ENCODE measurements at places on chromosomes 13 and 19. TPM values are rescaled to one million over a fixed set of nuclear protein-coding genes. Genes with fewer than 3 reads are reported as not detected.

MISP3 gene
- total RNA-seq, result 3.1 TPM

DNA sequence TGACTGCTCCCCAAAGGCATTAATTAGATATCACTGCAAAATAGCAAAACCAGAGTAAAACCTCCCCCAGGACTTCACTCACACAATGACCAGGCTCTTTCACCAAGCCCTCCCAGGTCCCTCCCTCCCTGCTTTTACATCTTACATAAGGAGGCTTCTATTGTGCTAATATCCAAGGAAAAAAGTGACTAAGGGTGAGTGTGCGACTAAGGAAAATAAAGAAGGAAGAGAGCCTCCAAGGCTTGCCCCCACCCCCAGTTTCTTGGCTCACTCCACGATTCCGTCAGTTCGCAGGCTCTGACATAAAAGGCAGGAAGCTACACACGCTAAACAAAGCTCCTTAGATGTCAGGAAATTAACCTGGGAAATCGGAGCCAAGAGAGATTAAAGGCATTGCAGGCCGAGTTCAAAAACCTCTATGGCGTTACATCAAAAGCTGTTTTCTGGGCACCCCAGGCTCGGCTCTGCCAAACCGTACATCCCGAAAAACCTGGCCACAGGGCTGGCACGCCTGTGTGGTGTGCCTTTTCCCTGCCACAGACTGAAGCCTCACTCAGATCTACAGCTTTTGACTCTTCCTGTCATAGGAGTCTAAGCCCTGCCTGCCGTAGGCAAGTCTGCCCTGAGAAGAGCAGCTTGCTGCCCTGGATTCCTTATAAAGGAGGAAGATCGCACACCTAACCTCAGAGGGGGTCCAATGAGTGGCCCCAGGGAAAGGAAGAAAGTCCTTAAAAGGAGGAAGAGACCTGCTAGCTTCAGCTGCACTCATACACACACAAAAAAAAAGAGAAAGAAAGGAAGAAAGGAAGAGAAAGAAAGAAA, 67.0 kb upstream of the SERP2 start:
- peaks cover 3% of the 10 kb centered on the region for H3K27me3 ChIP-seq
- H3K4me1 ChIP-seq, result peaks cover 33% of the 10 kb centered on the region
- peak overlapping the region; percentile 50 for H3K27ac ChIP-seq
- no peak for DNase-seq

- H3K4me3 ChIP-seq, result no peak overlapping the region
- no peak for DNase-seq
- H3K36me3 ChIP-seq, result peaks cover 8% of the 10 kb centered on the region
- no peaks in the 10 kb centered on the region for H3K27me3 ChIP-seq
- peak overlapping the region; percentile 97 for H3K27ac ChIP-seq
Measured at GRCh38 chr19:29672933-29673336, 7.7 kb downstream of the PLEKHF1 start.

DNA sequence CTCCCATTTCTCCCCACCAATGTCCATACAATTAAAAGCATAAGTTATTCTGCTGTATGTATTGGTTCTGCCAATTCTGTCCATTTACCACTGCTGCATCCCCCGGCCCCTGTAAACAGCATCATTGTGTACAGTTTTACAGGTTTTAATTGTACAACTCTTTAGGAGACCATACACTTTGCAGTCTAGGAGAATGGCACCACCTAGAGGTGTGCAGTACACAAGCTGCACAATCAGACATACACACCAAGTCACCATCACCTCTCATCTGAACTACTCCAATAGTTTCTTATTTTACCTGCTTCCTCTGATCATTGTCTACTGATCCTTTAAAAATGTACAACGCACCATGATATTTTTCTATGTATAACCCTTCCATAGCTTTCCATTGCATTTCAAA, 855.9 kb upstream of the KLHL1 start:
- no peak overlapping the region for H3K4me3 ChIP-seq
- H3K27ac ChIP-seq, result no peak overlapping the region
- no peak for DNase-seq
- H3K4me1 ChIP-seq, result no peaks in the 10 kb centered on the region
- no peaks in the 10 kb centered on the region for H3K36me3 ChIP-seq

- DNase-seq, result no peak
- H3K4me3 ChIP-seq, result no peak overlapping the region
- no peak overlapping the region for H3K27ac ChIP-seq
- H3K27me3 ChIP-seq, result peaks cover 31% of the 10 kb centered on the region
Measured at GRCh38 chr13:113158946-113159345, 498 bp downstream of the PROZ start.

DNA sequence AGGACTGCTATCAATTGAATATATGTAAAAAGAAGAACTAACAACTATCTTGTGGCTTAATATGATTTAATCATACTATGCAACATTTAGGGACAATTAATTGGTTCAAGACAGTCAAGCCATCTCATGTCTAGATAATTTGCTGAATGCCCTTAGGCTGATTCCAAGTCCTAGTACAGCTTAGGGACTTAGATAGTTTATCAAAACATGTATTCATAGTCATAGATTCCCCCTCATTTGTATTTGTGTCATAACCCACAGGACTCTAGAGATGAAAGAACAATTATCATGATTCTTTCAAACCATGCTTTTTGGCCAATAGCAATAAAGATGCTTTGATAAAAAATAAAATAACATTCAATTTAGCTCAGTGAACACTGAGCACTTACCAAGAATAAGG, 607.6 kb downstream of the SLITRK1 start:
- DNase-seq, result no peak
- H3K4me1 ChIP-seq, result no peaks in the 10 kb centered on the region
- H3K36me3 ChIP-seq, result no peaks in the 10 kb centered on the region
- no peaks in the 10 kb centered on the region for H3K27me3 ChIP-seq

DNA sequence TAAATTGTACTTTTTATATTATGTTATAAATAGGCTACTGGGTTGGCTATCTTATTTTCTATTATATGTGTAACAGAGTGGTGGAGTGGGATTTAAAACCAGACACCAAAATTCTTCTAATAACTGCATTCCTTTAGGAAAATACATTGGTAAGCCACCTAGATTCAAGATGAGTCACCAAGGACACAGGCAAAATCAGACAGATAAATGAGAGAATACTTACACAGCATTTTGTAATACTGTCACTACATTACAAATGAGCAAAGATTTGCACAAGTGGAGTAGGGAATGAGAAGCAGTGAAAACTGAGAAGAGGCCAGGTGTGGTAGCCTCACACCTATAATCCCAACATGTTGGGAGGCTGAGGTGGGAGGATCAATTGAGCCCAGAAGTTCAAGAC, 6.2 kb upstream of the SPART start:
- no peaks in the 10 kb centered on the region for H3K27me3 ChIP-seq
- H3K27ac ChIP-seq, result no peak overlapping the region
- no peaks in the 10 kb centered on the region for H3K36me3 ChIP-seq
- no peak for DNase-seq
- no peaks in the 10 kb centered on the region for H3K4me1 ChIP-seq
- H3K4me3 ChIP-seq, result no peak overlapping the region

- H3K4me3 ChIP-seq, result peak overlapping the region; percentile 96
- peaks cover 21% of the 10 kb centered on the region for H3K36me3 ChIP-seq
- peaks cover 34% of the 10 kb centered on the region for H3K4me1 ChIP-seq
- peak overlapping the region; percentile 100 for H3K27ac ChIP-seq
- DNase-seq, result no peak
Measured at GRCh38 chr19:40716031-40716481, 630 bp downstream of the COQ8B start.

Measured in type B pancreatic cell (in vitro differentiated cells).